Fibroblast of mammary gland (primary cell): ENCODE measurements at places on chromosomes 5 and 9.

- no peak for DNase-seq
Measured at GRCh38 chr5:16744164-16744880, 127.5 kb upstream of the RETREG1 start.

- DNase-seq = peak; percentile 40
Measured at GRCh38 chr9:3879726-3880505, 354.1 kb upstream of the RFX3 start.

- DNase-seq = no peak
Measured at GRCh38 chr9:133682818-133683585, 46.8 kb downstream of the DBH start.

DNA sequence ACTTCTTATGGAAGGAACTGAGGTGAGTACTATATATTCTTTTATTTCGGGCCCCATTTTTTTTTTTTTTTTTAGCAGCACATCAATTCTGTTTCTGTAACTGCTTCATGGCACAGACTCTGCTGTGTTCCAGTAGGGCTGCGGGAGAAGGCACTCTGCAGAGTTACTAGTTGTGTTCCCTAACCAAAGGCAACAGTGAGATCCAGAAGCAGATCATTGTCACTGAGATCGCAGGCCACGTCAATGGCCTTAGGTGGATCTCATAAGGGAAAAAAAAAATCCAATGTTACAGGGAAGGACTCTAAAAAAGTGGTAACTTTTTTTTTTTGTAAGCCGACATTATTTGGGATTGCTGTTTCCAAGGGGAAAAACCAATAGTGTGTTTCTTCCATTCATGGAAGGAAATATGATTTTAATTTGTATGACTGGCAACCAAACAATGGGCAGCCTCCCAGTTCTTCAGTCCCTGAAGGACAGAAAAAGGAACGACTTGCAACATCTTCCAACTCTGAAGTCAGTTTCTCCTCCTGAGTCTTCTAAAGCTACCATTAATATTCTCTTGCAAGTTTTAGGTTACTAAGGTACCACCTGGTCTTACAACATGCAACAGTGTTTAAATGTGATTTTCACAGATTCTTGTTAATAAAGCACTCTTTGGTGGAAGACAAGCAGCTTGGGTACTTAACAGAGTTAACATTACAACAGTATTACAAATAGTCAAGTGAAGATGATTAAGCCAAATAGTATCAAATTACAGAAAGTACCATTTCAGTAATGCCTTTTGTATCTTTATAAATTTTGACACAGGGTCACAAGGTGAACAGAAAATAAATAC, 52.8 kb downstream of the HABP4 start:
- peak; percentile 70 for DNase-seq

- DNase-seq = peak; percentile 31
Measured at GRCh38 chr9:15824310-15824709, 271.5 kb downstream of the CCDC171 start.

DNA sequence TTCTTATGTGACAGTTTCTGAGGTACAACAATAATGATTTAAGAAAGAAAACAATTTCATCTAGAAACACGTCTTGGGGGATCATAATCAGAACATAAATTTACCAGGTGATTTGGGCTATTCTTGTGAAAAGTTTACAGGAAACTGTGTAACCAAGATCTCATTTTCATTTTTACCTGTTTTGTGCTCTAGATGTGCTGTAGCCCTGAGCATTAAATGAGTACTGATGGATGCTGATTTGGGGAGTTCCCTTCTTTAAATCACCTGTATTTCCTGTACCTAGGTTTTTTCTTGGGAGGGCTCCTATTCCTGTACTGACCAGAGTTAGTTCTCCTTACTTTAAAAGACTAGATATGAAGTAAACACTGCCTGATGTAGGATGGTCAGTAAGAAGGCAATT, 12.7 kb downstream of the MATR3 start:
- DNase-seq = no peak

GRCh38 chr9:61669352-61669751, 479.5 kb downstream of the SPATA31A7 start:
- DNase-seq = no peak
